ENCODE measurements at places on chromosomes 7 and 10.

- no peak for DNase-seq
Measured at GRCh38 chr7:135270577-135271254, 37.1 kb downstream of the STRA8 start.

- DNase-seq: no peak
Measured at GRCh38 chr7:48179496-48180030, 8.3 kb downstream of the ABCA13 start.

- DNase-seq: no peak
Measured at GRCh38 chr7:2640846-2641316, 9.1 kb downstream of the TTYH3 start.

DNA sequence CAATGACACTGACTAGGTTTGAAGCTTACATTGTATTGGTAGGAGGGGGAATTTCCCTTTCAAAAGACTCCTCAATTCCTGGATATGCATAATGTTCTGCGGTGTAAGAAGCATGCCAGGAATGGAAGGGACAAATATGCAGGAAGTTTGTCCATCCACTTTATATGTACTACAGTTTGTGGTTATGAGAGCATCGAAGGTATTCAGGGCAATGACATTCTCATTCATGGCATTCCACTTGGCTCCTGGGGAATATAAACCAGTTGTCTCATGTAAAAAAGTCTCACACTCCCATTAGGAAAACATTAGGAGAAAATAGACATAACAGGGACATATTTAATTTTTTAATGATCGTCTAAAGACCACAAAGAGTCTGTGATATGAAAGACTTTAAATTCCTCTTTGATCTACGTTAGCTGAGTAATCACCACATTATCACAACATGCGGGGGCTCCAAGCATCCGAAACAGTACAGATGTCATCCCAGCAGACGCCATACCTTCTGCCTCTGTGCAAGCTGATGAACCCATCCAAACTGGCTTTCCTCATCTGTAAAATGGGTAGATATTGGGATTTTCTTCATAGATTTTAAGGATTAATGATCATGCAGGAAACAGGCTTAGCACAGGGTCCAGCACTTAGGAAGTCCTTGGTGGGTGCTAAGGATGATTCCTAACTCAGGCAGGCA lies 675.3 kb downstream of the INHBA start:
- DNase-seq: peak; percentile 65

- DNase-seq: no peak
Measured at GRCh38 chr7:94205529-94205928, 189.2 kb upstream of the COL1A2 start.

DNA sequence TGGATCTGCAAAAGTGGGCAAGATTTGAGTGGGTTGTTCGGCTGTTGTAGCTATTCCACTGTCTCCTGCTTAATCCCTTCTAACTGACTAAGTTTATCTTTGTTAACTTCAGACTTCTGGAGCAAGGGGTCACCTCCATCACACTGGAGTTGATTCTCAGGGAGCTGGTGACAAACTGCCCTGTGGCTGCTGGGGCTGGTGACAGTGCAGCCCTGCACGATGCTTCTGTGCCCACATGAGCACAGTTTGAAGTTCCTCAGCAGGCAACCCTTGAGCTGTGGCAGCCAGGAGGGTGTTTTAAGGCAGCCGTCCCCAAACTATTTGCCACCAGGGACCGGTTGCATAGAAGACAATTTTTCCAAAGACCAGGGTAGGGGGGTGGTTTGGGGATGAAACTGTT lies 40.5 kb downstream of the ADRB1 start:
- no peak for DNase-seq

Measured in AG09319 (cell line).